ENCODE measurements at places on chromosomes 2 and 18.

GRCh38 chr2:230925879-230926765 lies 1.1 kb upstream of the GPR55 start:
- DNase-seq, result no peak

GRCh38 chr2:164504253-164504652 lies 117.0 kb downstream of the GRB14 start:
- DNase-seq, result no peak

- DNase-seq, result no peak
These were observed 46.7 kb upstream of the BARD1 start for GRCh38 chr2:214856137-214856536.

DNA sequence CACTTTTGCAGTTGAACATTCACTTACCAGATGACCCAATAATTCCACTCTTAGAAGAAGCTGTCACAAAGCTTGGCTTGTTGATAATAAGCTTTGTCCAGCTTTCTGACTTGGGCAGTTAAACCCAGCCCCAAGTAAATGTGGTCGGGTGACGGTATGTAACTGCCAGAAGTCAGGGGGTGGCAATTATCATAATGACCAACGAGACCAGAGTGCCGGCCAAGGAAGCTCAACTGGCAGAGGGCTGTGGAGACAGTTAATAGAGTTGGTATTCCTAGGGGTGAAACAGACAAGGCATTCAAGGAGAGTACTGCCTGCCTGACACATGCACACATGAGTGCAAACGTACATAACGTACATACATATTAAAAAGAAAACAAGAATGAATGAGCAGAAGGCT lies 116.7 kb downstream of the EIPR1 start:
- DNase-seq, result no peak

DNA sequence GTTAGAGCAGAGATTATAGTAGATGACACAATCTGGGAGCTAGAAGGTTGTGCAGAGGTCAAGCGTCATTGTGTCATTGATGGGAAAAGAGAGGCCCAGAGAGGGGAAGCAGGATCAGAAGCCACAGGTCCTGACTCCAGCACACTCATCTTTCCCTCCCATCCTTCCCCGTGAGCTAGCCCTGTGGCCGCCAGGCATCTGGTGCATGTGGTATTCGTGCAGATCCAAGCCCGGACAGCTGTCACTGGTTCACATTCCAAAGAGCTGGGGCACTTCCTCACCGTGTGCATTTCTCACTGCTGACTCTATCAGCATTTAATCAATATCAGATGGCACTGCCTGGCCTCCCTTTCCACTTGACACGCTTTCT lies 94.1 kb upstream of the THOC1 start:
- DNase-seq, result peak; percentile 61

DNA sequence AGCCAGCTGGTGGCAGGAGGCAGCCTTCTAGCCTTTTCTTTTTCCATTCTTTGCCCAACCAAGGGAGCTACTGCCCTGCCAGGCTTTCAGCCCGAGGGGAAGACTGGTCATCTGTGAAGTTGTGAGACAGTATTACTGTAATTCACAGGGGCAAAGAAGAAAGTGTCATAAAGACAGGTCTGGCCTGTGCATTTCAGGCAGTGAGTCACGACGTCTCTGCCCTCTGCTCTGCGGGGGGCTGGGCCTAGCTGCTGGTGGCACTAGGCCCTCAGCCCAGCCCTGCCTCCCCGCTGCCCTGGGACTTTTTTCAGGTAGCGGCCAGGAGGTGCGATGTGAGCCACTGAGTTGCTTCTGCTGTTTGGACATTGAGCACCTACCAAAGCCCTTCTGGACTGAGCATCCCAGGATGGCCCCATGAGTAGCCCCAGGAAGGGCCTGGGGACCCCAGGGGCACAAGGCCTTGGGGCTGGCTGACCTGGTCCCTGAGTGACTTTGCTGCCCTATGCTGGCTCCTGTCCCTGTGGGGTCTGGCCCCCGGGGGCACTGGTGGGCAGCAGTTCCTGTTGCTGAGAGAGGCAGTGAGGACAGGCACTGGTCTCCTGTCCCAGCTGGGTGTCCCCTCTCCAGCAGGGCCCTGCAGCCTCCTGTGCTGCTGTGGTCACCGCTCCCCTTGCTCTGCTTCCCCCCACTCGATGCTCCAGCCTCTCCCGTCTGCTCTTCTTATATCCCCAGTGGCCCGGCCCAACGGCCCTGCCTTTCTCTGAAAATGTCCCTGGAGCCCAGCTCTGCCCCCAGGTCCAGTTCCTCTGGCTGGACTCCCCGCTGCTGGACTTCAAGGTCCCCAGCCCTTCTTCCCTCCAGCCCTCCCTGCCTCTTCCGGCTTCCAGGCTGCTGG lies 7.0 kb downstream of the INHBB start:
- DNase-seq, result no peak

DNA sequence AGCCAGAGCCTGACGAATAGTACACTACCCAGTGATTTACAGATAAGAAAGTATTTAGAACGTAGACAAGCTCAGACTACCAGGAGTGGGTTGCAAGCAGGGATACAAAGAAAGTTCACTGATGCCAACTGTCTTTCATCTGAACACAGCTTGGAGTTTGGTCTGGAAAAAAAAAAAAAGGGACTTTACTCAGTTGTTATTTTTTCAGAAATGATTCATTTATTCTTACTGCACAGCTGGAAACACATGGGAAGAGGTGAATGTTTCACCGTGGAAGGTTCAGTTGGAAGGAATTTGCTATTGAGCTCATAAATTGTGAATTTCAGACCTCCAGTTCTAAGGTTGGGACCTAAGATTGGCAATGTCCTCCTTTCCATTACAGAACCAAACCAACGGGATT lies 259.7 kb downstream of the ETAA1 start:
- DNase-seq, result no peak

GRCh38 chr18:76502551-76502950 lies 7.5 kb upstream of the ZNF516 start:
- DNase-seq, result peak; percentile 71

DNA sequence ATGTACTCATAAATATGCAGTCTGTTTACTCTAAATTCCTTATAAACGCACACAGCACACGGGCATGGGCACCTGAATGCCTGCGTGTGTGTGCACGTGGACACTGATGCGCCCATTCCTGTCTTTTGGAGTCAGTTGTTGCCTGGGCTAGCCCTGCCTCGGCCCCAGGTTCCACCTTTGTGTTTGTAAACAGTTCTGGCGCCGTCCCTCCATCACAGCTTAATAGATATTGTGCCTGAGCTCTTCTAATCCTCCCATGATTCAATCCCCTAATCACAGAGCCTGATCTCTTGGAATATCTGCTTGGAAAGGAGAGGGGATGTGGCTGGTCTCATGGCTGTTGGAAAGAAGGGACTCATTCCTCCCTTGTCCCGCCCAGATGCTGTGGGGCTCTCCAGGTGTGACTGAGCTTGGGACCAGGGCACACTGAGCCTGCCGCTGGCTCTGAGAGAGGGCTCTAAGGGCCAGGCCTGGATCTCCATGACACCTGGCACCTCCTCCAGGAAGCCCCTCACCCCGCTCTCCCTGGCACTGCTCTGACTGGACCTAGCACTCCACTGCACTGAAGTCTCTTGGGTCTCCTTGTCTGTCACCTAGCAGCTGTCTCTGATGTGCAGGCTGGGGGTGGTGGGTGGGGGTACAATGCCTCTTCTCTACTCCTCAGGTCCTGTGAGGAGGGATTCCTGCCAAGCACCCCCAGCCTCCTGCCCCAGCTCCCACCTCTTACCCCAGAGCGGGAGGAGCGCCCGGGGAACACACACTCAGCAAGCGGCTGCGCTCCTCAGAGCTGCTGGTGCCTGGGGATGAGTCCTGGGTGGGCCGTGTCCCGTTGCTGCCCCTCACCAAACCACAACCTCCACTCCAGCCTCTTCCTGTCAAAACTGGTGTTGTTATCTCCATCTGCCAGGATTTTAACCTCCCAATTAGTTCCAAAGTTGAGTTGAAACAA lies 181.3 kb downstream of the INHBB start:
- DNase-seq, result no peak

- DNase-seq, result peak; percentile 85
These were observed 124.7 kb upstream of the ZNF516 start for GRCh38 chr18:76619621-76620315.

GRCh38 chr2:201621293-201621999 lies 21.9 kb downstream of the TMEM237 start:
- no peak for DNase-seq

DNA sequence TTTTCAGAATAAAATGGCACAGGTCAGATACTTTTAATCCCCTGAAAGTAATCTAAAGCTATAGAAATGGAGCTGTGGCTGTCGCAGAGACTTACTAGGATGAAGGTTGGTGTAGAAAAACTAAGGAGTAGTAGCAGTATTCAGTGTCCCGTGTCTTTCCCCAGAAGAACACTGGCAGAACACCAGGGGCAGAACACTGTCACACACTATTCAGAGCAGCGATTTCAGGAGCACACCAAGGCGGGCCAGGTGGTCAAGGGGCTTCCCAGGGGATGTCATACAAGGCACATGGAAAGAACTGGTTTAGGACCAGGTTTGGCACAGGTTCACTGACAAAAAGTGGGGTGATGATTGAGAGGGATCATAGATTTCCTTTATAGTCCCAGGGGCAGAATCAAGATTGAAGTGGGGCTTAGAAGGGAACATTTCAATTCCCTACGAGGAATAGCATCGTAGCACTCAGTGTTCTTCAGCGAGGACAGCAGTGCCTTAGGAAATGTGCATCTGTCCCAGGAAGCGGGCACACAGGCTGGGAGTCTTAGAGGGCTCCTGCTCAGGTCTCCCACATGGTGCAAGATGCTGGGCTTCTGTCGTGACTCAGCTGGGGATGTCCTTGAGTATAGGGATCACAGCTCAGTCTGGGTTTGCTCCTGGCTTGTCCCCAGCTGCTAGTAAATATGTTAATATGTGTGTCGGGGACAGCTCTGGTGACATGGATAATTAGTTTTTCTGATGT lies 22.6 kb downstream of the BCL2L11 start:
- DNase-seq, result no peak

GRCh38 chr2:102366406-102367112 lies 11.0 kb downstream of the IL18R1 start:
- DNase-seq, result no peak

DNA sequence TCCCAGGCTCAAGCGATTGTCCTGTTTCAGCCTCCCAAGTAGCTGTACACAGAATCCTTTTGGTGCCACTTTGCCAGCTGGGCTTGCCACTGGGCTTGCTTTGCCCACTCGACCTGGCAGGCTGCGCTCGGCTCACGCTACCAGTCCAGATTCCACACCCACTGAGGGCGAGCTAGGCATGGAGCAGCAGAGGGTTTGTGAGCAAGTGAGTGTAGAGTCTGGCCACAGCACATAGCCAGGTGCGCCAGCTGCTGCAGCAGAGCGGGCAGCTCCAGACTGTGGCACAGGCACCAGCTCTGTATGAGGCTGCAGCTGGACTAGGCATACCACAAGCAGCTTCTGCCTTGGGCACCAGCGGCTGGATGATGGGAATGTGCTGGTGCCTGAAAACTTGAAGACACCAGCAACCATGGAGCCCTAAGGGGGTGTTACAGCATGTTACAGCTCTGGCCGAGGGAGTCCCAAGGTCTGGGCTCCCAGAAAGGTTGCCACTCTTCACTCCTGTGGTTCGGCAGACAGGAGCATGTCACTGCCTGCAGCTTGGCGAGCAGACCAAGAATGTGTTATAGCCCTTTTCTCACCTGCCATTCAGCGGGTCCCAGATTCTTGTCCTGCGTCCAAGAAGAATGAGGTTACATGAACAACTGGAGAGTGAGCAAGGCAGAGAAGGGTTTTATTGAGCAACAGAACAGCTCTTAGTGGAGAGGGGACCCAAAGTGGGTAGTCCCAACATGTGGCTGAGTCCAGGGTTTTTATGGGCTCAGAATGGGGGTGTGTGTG lies 12.9 kb downstream of the SMARCAL1 start:
- DNase-seq, result no peak

- no peak for DNase-seq
These were observed 198.4 kb upstream of the PARD3B start for GRCh38 chr2:204346906-204347305.
